ENCODE measurements at places on chromosomes 1 and 21.

DNA sequence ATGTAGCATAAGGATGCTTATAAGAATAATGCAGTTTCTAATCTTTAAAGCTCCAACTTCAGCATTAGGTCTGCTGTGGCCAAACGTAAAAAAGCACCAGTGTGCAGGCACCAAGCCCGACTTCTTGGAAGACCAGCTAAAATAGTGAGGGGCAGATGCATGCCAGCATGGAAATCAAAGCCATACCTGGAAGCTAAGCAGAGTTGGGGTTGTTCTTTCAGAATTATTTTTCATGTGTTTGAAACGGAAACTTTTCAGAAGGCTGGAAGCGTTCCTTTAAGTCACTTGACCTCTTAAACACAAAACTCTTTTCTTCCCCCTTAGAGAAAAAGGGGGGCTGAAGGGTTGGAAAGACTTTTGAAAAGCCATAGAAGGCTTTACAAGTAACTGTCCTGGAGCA lies 329.2 kb upstream of the C1orf87 start:
- no peak for DNase-seq

- no peak for DNase-seq
Measured at GRCh38 chr1:221286399-221286798, 407.2 kb downstream of the HLX start.

DNA sequence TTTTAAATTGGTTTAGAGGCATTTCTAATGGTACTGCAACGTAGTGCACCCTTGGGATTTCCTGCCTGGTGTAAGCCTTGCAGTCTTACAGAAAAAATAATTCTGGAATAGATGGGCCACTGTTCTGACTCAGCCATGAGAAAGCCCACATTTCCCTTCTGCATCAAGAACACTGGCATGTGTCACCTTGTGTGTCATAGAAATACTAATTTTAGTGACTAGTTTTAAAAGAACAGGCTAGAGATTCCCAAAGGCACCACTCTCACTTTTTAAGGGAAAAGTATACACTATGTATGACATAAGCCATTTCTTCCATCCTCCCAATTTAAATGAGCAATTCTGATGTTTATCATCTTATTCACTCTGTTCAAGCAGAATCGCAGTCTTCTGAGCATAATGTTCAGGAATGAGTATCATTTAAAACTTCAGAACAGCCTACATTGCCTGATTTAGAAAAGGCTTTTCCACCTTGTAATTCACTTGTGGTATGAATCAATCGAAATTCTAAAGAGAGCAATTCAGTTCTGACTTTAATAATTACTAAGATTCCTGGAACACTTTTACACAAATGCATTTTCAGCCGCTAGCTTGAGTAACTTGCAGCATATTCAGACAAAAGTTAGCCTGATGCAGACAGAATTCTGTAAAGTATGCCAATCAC lies 18.8 kb downstream of the RGS13 start:
- no peak for DNase-seq

DNA sequence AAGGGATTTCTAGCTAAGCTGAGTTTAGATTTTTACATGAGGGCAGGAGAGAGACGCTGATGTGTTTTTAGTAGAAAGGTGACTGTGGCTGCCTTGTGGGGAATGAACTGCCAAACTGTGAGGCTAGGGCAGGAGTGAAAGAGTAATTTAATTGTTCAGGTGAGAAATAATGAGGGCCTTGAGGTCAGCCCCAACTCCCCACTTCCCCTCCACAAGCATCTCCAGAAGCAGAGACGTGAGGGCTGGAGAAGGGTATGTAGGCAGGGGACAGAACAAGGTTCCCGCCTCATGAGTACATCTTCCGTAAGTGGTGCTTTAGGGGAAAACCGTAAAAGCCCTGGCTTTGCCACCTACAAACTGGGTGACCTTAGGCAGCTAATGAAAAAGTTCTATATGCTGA lies 70.8 kb downstream of the WARS2 start:
- no peak for DNase-seq

- DNase-seq, result no peak
Measured at GRCh38 chr21:26447932-26448475, 125.1 kb downstream of the CYYR1 start.

DNA sequence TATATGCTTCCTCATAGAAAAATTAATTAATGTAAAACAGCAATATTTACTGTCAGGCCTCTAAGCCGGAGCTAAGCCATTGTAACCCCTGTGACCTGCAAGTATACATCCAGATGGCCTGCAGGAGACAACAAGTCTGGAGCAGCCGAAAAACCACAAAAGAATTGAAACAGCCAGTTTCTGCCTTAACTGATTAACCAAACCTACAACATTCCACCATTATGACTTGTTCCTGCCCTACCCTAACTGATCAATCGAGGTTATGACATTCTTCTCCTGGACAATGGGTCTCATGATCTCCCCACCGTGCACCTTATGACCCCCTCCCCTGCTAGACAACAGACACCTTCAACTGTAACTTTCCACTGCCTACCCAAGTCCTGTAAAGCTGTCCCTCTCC lies 205.8 kb upstream of the DUSP10 start:
- DNase-seq, result no peak

- DNase-seq, result no peak
Measured at GRCh38 chr21:31905503-31906451, 33.0 kb downstream of the HUNK start.

DNA sequence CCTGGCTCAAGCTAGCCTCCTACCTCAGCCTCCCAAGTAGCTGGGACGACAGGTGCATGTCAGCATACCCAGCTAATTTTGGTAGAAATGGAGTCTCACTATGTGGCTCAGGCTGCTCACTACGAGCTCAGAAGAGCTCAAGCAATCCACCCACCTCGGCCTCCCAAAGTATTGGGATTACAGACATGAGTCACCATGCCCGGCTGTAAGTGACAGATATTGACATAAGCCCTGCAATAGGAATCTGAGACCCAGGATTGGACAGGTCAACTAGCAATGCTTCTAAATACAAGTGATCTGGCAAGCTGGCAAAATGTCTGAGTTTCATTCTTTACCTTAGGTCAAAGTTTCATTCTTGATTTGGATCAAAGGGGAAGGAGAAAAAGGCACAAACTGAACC lies 40.5 kb upstream of the H6PD start:
- DNase-seq, result no peak

DNA sequence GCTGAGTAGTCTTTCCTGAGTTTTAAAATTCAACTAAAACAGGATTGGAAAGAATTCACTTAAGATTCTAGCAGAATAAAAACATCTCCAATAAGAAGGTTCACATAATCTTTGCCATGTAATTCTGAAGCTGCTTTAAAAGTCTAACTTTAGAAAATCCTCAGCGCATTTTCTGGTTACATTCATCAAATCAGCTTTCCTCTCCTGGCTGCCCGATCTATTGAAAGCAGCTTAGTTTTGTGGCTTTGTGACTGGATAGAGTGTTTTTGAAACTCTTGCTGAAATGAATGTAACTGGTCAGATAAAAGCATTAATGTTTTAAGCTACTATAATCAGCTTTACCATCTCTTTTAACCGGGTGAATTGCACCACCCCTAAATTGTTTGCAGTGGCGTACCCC lies 66.8 kb downstream of the DOP1B start:
- DNase-seq, result no peak

GRCh38 chr1:85544689-85545215 lies 35.8 kb upstream of the CCN1 start:
- DNase-seq, result no peak

DNA sequence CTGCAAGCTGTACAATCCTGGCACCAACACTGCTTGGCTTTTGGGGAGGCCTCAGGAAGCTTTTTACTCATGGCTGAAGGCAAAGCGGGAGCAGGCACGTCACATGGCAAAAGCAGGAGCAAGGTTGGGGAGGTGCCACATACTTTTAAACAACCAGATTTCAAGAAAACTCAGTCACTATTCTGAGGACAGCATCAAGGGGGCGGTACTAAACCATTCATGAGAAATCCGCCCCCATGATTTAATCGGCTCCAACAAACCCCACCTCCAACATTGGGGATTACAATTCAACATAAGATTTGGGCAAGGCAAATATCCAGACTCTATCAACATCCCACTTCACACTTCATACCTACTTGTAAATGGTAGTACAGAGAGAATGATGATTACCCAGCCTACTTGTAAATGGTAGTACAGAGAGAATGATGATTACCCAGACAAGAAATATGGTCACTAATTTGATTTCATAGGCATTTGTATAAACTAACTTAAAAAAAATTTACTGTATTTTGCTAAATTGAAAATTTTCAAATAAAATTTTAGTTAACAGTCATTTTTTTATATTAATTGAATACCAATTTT lies 24.9 kb downstream of the ATP5PF start:
- DNase-seq, result no peak

DNA sequence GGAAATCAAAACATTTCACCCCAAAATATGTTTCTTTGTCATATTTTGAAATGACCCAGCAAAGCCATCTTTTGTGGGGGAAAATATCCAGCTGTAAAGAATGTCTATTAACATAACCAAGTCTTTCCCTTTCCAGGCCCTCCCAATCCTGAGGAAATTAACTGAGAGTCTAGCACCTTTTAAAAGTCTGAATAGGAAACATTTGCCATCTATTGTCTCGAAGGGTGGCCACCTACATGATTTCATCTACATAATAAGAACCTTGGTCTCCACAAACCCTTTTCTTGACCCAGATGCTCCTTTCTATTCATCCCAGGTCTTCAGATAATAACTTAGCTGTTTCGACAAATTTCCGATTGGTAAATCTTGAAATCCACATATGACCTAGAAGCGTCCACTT lies 5.4 kb upstream of the MT1HL1 start:
- no peak for DNase-seq

GRCh38 chr1:94072840-94073522 lies 48.0 kb downstream of the ABCA4 start:
- DNase-seq, result no peak

DNA sequence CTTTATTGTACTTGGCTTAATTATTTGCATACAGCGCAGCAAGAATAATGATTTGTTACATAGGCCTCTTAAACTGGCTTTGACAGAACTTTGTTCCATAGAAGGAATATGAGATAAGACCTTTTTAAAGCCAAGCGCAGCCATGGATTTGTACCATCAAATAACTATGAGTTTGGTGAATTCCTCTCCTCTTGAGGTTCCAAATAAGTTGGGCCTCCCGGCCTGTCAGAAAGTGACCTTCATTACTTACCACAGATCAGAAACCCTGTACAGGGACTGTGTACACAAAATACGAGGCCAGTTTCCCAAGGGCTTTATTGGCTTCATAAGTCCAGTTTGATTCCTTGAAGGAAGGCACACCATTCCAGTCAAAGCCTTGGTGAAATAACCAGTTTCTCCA lies 21.8 kb upstream of the HSD3B1 start:
- no peak for DNase-seq

GRCh38 chr1:3597599-3597964 lies 13.7 kb downstream of the MEGF6 start:
- DNase-seq, result no peak

DNA sequence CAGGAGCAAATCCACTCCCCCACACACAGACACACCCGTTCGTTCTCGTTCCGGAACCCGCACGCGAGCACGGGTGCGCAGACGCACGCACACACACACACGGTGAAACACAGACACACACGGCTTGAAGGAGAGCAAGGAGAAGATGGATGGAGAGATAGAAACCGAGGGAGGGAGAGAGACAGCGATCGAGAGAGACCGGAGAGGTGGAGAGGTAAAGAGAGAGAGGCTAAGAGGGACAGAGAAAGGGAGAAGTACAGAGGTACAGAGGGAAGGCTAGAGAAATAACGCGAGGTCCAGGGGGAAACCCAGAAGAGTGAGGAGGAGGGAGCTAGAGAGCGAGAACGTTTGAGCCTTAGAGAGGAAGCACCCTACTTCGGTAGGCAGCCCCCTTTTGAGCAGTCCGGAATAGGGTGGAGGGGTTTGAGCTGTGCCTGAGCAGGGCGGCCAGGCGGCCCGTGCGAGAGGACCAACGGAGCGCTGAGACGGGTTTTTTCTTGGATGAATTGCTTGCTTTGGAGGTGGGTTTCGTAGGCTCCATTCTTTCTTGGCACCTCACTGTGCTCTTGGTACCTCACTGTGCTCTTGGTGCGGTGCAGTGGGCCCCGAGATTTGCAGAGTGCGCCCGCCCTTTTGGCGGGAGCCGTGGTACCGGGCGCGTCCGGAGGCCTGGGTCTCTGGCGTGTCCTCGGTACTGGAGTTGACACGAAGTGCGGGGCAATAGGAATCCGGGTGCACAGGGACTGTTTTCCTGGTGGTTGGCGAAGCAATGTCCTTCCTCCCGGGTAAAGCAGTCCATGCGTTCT lies 88.4 kb upstream of the RHOU start:
- peak; percentile 19 for DNase-seq

- peak; percentile 29 for DNase-seq
Measured at GRCh38 chr1:227886993-227887696, 60.6 kb downstream of the WNT9A start.

- no peak for DNase-seq
Measured at GRCh38 chr1:221576268-221576667, 165.6 kb downstream of the DUSP10 start.

- no peak for DNase-seq
Measured at GRCh38 chr1:234668577-234668955, 58.6 kb upstream of the IRF2BP2 start.

GRCh38 chr1:44314452-44314851 lies 40.6 kb downstream of the ERI3 start:
- no peak for DNase-seq

DNA sequence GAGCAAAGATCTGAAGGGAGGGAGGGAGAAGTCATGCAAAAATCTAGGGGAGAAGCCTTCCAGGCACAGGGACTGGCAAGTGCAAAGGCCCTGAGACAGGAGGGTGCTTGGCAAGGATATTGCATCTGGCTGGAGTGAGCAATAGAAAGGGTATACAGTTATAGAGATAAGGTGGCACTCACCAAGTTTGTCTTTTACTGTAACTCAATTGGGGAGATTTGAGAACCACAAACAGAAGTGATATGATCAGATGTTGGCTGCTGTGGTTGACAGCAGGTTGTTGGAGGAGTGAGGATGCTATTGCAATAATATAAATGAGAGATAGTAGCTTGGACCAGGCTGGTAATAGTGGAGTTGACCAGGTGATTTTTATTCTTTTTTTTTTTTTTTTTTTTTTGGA lies 25.6 kb downstream of the MCOLN3 start:
- DNase-seq, result no peak

- no peak for DNase-seq
Measured at GRCh38 chr1:211641044-211641800, 34.2 kb downstream of the NEK2 start.

DNA sequence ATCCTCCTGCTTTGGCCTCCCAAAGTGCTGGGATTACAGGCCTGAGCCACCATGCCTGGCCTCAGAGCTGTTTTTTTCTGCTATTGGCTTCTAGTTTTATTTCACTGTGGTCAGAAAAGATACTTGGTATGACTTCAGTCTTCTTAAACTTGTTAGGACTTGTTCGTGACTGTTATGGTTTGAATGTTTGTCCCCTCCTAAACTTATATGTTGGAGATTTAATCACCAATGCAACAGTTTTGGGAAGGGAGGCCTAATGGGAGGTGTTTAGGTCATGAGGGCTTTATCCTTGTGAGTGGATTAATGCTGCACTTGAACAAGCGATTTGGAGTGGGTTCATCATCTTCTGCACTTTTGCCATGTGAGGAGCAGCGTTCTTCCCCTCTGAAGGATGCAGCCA lies 24.5 kb upstream of the SOD1 start:
- DNase-seq, result no peak

- DNase-seq, result no peak
Measured at GRCh38 chr1:29597861-29598260, 361.5 kb downstream of the PTPRU start.

- no peak for DNase-seq
Measured at GRCh38 chr1:55005351-55006140, 6.8 kb downstream of the BSND start.

All from stimulated activated naive CD4-positive, alpha-beta T cell treated with Interleukin-2 at 50 U/mL for 16 hours (primary cell).